ENCODE measurements at places on chromosomes 3 and 15. TPM values are rescaled to one million over a fixed set of nuclear protein-coding genes. Genes with fewer than 3 reads are reported as not detected.

Gene HAUS2
- 10.0 TPM for total RNA-seq

Gene DLL4
- total RNA-seq = 4.2 TPM

Gene CNBP
- 481 TPM for total RNA-seq

DNA sequence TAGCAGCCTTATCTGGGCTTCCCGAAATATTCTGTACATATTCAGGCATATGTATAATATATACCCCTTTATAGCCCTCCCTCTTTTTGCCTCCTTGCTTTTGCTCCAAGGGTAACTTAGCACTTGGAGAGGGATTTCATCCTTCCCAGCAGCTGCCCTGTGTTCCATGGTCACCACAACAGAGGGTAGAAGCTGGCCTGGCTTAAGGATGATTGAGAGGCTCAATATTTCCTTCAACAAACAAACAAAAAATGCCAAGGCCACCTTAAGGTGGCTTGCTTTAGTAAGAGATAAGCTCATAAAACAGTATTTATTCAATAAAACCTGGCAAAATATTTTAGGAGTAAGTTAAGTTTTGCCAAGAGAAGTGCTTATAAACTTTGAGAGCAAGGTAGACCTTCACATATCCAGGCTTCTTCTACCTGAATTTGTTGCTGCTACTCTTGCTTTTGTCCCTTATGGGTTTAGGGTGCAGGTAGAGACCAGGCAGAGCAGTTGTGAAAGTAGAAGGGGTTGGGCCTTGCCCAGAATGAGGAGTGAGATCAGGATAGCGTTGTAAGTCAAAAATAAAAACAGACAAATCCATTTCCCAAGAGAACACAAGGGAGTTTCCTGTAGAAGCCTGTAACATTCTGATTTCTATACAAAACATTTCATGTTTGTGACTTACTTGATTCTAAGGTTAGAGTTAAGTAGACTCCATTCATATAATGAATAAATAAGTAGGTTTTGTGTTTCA, 52.7 kb upstream of the ATOSA start:
- no peak for DNase-seq

GRCh38 chr3:61118830-61119229, 132.4 kb downstream of the FHIT start:
- no peak for DNase-seq

DNA sequence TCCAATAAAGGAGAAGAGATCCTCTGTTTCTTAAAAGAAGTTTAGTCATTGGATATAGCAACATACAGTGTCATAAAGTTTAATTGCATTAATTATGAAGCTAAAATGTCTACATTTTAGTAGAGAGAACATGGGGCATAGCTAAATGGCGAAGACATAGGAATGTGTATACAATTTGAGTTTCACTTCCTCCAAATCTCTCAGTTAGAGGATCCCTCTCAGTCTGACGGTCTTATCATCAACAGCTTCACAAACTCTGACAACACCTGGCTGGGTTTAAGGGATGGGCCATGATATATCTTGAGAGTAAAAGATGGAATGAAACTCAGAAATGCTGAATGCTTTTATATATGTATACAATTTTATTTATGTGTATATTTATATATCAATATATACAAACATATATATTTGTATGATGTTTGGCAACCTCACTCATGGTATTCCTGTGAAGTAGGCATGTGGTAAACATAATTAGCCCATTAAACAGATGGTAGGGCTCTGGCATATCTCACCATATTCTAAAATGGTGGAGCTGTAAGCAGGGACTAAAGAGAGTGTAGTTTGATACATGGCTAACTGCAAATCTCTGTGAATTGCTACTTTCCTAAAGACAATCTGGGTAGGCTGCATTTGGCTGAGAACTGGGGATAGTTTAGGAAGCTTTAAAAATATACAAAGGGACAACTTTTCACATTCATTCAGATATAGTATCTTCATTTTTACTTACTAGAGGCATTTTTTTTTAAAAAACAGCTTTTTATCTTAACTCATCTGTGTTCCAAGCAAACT, 111.6 kb downstream of the TIGIT start:
- no peak for DNase-seq
